RWPE1 (cell line): ENCODE measurements at places on chromosomes 3 and 15.

DNA sequence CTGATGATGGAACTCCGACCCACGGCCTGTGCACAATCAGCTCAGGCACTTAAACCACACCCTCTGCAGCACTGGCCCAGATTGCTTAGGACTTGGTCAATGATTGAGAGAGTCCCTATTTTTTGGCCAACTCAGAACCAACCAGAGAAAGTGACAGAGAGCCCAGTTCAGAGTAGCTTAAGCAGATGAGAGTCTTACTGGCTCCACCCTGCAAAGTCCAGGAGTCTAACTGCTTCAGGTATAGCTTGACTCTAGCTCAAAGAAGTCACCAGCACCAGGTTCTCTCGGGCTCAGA is 20.1 kb downstream of the SLC6A20 start:
- DNase-seq = no peak

- DNase-seq = no peak
These were observed 17.7 kb downstream of the CTNNB1 start for GRCh38 chr3:41216993-41217392.

- no peak for DNase-seq
These were observed 49.4 kb downstream of the CRYBG3 start for GRCh38 chr3:97871186-97871585.

GRCh38 chr3:30934208-30934550 is 39.7 kb upstream of the GADL1 start:
- DNase-seq = peak; percentile 5

GRCh38 chr3:113293348-113293747 is 82.0 kb downstream of the BOC start:
- DNase-seq = no peak

DNA sequence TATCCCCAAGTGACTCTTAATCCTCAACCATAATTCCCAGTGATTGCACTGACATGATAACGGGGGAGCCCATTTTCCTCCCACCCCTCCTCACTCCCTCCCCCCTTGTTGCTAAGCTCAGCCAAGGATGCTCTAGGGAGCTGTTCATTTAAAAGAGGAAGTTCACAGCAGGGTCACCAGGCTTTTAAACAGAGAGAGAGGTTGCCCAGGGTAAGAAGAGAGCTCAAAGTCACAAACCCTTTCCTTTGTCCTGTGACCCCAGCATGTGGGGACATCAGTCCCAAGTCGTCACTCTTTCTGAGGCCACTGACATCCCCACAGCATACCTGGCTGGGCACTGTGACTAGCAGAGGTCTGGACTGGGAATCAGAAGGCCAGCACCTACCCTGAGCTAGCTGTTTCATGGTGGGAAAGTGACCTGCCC is 144.1 kb downstream of the RORA start:
- no peak for DNase-seq

DNA sequence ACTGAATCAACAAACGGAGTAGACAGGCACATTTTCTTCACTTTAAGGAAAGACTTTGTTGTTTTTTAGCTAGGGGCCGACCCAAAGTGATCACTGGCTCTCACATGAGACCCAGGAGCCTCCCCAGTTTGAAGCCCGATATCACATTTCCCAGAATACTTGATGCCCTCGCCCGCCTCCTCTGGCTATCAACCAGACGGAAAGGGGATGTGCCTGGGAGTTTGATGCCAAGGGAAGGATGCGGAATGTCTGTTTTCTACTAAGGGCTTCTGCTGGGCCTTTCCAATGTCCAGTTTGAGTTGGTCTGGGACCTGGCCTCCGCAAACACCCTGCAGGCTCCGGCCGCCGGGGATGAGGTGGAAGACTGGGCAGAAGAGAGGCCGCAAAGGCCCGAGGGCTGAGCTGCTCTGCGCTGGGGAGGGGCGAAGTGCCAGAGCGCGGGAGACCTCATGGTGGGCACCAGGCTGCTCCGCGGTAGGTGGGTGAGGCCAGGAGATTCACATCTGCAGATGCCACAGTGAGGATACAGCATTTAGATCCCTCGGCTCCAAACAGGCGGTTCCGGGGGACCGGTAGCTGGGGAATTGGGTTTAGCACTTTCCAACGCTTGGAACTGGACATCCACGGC is 491 bp upstream of the ZNF774 start:
- DNase-seq = no peak

GRCh38 chr3:184683900-184684560 is 27.8 kb downstream of the MAGEF1 start:
- no peak for DNase-seq

DNA sequence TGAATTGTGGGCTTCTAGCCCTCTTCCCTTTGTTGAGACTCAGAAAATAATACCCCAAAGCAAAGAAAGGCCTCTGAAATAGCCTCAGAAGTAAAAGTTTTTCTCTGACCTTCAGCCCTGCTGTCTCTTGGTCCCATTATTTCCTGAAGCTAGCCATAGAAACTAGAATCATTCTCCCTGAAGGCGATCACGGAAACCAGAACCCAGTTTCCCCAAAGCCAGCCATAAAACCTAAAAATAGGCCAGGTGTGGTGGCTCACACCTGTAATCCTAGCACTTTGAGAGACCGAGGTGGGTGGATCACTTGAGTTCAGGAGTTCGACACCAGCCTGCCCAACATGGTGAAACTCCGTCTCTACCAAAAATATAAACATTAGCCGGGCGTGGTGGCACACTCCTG is 27.2 kb downstream of the EXD1 start:
- no peak for DNase-seq

DNA sequence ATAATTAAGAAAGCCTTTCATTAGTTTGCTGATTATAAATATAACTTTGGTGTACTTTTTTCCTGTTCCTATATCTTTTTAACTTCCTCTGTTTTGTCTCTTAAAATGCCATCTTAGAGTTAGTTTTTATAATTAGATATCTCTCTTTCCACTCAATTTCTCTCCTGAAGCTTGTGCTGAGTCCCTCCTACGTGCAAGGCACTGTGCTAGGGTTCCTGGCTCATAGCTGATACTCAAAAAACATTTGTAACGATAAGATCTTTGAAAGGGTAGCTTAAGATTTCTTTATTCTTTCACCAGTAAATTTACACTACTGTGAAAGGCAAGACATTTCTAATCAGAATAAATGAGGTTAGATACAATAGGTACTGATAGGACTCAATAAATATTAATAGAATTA is 358.8 kb downstream of the MECOM start:
- DNase-seq = no peak

DNA sequence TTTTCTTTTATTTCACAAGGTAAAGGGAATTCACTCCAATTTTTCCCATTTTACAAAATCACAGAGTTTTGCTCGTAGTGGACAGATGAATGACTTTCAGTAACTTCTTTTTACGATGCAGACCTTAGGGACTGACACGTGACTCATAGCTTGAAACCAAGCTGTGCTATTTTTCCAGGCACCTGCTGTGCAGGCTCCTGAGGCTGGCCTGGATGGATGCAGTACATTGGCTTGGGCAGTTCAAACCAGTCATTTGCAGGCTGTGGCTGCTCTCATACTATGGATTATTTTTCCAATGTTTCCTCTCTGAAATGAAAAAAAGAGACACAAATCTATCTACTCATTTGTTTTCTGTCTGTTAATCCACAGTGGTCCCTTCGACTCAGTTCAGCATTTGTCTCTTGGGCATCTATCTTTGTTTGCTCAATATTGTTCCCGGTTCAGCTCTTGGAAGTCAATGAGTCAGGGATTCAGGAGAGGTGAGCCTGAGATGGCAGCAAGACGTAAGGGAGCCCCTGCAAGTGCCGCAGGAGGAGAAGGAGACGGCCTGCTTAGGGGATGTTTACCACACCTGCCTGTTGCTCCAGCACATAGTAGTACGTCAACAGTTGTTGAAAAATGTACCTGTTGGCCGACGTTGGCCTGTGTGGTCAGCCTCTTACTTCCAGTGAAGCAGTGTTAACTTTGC is 92.8 kb downstream of the SV2B start:
- DNase-seq = no peak

- DNase-seq = no peak
These were observed 226.7 kb downstream of the THSD4 start for GRCh38 chr15:71341811-71342550.

GRCh38 chr3:29011441-29011840 is 269.4 kb upstream of the RBMS3 start:
- no peak for DNase-seq

DNA sequence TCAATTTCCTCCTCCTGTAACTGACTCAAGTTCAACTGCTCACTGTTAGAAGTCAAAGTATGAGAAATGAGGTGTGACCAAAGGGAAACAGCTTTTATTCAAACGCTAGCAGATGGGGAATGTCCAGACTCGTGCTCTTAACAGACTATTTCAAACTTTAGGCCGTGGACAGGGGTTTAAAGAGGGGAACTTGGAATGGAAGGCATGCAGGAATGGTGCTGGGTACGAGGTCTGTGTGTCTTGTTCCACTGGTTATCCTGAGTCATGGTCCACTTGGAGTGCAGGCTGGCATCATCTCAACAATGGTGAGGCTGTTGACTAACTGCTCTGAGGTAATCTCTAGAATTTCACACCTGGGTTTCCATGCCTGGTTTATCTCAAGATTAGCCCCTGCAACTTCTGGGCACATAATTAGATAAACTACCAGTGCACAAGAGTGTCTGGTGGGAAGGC is 22.9 kb upstream of the DNAAF4 start:
- DNase-seq = no peak

DNA sequence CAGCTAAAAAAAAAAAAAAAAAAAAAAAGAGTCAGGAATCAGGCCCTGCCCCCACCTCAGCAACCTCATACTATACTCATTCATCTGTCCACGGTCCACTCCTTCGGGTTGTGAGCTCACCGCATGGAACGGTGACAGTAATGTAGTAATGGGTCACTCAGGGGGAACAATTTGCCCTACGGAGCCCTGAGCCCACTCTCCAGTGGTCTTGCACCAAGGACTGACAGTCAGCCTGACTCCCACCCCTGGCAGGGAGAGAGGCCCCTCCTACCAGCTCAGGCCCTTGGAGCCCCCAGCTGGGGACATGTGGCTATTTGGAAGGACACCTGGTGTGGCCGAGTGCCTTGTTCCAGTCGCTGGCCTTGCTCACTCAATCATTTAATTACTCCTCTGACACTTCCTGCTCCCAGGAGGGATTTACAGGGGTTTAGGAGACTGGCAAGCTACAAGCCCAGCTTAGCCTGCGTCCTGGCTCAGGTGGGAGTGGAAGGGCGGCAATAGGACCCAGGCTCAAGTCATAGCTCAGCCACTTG is 19.9 kb upstream of the CACNA2D2 start:
- no peak for DNase-seq

GRCh38 chr3:170321321-170322034 is 36.0 kb upstream of the SKIL start:
- no peak for DNase-seq

DNA sequence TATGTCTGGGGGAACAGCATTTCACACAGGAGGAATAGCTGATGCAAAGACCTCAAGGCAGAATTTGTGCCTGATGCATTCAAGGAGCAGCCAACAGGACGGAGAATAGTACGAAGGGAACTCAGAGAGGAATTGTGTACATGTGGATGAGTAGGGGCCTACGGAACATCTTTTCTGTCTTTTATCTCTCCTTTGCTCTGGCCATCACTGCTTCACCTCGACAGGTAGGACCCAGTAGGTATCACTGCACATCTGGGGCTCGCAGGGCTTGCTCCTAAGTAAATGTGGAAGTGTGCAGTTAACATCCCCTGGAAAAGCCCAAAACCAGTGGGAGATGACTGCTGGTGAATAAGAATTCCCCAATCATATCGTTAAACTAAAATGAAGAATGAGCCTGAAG is 56.4 kb upstream of the POU1F1 start:
- DNase-seq = no peak

- no peak for DNase-seq
These were observed 26.3 kb upstream of the ZNF148 start for GRCh38 chr3:125401402-125401801.

DNA sequence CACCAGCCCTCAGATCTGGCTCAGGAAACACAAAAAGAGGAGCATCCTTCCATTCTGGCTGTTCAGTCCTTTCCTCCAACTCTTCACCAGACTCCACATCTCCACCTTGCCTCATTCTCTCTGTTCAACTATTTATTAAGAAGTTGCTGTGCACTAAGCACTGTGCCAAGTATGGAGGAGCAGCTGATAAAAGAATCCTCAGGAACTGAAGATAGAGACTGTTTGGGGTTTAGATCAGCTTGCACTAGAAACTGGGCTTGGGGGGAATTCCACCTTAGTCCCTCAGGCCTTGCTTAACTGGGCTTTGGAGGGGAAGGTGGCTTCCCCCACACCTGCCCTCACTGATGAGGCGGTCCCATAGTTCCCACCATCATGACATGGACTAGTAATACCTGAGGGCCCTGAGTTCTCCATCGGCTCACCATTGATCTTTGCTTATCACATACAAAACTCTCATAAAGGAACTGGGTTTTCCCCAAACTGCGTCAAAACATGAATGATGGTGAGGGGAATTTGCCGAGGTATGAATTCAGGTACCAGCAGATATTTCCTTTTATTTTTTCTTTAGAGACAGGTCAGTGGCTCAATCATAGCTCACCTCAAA is 1.7 kb upstream of the CCR8 start:
- no peak for DNase-seq

DNA sequence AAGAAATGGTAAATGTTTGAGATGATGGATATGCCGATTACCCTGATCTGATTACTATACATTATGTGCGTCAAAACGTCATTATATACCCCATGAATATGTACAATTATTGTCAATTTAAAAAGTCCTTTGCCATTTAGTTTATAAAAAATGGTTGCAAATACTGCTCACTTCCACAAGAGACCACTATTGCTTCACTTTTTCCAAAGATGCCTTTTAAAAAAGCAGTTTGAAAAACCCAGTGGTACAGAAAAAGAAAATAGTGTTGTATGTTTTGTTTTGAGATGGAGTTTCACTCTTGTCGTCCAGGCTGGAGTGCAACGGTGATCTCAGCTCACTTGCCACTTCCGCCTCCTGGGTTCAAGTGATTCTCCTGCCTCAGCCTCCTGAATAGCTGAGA is 39.3 kb downstream of the EDEM1 start:
- DNase-seq = peak; percentile 9

DNA sequence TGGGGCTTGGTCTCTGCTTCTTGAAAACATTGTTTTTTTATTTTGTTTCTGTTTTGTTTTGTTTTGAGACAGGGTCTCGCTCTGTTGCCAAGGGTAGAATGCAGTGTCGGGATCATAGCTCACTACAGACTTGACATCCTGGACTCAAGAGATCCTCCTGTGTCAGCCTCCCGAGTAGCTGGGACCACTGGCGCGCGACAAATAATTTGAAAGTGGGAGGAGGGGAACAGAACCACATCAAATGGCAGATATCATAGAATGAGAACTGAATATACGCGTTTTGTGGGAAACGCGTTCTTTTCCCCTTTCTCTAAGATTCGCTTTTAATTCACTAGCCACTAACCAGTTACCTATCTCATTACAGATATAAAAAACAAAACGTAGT is 641 bp upstream of the VPS13C start:
- DNase-seq = no peak

- peak; percentile 36 for DNase-seq
These were observed 37.6 kb downstream of the ABTB1 start for GRCh38 chr3:127710155-127710941.

- no peak for DNase-seq
These were observed 241.9 kb upstream of the ST8SIA2 start for GRCh38 chr15:92151741-92152140.
